ENCODE measurements at places on chromosomes 3 and 15. TPM values are rescaled to one million over a fixed set of nuclear protein-coding genes. Genes with fewer than 3 reads are reported as not detected.

DNA sequence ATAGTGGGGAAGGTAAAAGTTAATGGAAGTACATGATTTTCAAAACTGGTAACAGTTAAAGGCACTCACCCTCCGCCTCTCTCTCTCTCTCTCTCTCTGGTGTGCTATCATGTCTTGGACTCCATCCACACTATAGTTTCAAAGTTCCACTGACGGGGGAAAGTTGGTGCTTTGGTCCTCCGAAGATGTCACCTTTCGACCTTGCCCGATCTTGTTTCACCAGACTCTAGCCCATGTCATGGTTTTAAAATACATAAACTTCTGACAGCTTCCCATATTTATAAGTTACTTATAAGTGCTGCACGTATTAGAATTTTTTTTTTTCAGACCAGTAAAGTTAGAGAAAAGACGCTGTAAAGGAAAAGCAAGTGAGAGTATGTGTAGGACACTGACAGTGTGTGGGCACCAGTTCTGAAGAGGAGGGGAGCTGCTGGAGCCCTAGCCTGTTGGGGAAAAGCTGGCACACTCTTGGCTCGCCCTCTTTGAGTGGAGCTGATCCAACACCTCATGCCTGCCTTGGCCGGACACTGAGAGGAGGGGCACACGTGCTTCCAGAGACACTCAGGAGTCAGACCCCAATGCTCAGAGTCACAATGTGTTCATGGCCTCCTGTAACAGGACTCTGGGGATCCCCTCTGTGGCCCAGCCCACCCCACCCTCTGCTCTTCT, 200.5 kb upstream of the TPM1 start:
- peak; percentile 22 for ATAC-seq

TRH gene
- 0.30 TPM for total RNA-seq

- no peak for ATAC-seq
Measured at GRCh38 chr3:152610622-152611021, 224.3 kb upstream of the P2RY1 start.

- ATAC-seq = no peak
Measured at GRCh38 chr3:105401691-105402149, 35.0 kb downstream of the ALCAM start.

- no peak for ATAC-seq
Measured at GRCh38 chr3:127224118-127224517, 31.2 kb downstream of the PRR23E start.

CPLX3 gene
- total RNA-seq = not detected

ITIH3 gene
- 9.7 TPM for total RNA-seq

DNA sequence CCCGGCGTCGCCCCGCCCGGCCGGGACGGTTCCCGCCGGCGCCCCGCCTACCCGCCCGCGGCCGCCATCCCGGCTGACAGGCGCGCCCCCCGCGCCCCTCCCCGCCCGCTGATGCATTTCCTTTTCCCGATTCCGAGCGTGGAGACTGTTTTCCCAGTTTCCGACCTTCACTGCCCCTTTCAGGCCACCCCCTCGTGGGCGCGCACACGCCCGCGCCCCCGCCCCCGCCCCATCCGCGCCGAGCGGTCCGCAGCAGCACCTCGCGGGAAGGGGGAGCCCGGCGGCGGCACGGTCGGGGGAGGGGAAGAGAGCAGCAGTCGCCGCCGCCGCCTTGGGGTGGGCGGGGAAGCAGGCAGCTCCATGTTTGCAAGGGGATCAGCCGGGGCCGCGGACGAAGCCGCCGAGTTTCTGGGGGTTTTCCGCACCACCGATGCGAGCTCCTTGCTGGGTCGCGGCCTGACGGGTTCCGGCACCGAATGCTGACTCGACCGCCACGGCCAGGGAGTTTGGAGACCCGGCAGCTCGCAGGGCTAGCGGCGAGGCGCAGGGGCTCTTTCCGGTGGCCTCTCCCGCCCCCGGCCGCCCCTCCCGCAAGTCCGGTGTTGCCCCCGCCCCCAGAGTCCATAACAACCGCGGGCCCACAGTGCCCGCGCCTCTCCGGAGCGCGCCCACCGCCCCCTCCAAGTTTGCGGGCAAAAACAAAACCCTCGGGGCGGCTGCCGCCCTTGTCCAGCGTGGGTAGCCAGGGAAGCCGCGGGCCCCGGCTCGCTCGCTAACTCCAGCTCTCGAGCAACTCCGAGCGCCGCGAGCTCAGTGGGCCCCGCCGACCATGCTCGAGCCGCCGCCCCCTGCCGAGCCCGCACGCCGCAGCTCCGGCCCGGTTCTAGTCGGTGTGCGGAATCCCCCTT, 3.2 kb upstream of the SIN3A start:
- no peak for ATAC-seq

Measured in gastroesophageal sphincter (tissue), 4 donors.